ENCODE measurements at places on chromosomes 5 and 9. TPM values are rescaled to one million over a fixed set of nuclear protein-coding genes. Genes with fewer than 3 reads are reported as not detected.

GRCh38 chr5:167392240-167392639 lies 899.2 kb upstream of the WWC1 start:
- H3K27me3 ChIP-seq: no peaks in the 10 kb centered on the region
- DNase-seq: no peak
- no peaks in the 10 kb centered on the region for H3K4me1 ChIP-seq
- no peak overlapping the region for H3K27ac ChIP-seq
- no peaks in the 10 kb centered on the region for H3K36me3 ChIP-seq

GRCh38 chr9:125411171-125411756 lies 149.6 kb downstream of the GAPVD1 start:
- no peaks in the 10 kb centered on the region for H3K27me3 ChIP-seq
- H3K27ac ChIP-seq: no peak overlapping the region
- no peaks in the 10 kb centered on the region for H3K4me1 ChIP-seq

APBA1 gene
- total RNA-seq: 12.0 TPM

GRCh38 chr9:130934702-130935647 lies 4.1 kb downstream of the FIBCD1 start:
- H3K36me3 ChIP-seq: no peaks in the 10 kb centered on the region
- no peak overlapping the region for H3K27ac ChIP-seq

All from hepatocyte (in vitro differentiated cells).